ENCODE measurements at places on chromosomes 16 and 17.
A peak's percentile ranks its signal among the peaks of the same experiment; 100 is the strongest.

GRCh38 chr17:41724476-41725050 is 9.9 kb downstream of the HAP1 start:
- no peak for DNase-seq

DNA sequence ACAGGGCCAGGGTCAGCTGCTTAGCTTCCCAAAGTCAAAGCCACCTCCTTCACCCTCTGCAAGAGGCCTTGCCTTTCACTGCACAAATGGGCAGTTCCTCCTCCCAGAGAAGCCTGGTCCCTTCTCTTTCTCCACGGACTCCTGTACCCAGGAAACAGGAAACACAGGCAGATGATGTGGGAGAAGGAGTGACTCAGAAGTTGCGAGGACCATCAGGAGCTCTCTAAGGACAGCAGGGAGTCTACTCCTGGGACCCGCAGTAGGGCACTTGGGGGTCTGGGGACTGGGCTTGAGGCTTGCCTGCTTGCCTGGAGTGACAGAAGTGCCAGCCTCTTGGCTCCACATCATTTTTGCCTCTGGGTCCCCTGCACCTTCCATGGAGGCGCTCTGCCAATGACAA is 47.4 kb upstream of the KSR1 start:
- no peak for DNase-seq

- no peak for DNase-seq
Observed at GRCh38 chr17:43051969-43052368, 26.9 kb downstream of the RND2 start.

DNA sequence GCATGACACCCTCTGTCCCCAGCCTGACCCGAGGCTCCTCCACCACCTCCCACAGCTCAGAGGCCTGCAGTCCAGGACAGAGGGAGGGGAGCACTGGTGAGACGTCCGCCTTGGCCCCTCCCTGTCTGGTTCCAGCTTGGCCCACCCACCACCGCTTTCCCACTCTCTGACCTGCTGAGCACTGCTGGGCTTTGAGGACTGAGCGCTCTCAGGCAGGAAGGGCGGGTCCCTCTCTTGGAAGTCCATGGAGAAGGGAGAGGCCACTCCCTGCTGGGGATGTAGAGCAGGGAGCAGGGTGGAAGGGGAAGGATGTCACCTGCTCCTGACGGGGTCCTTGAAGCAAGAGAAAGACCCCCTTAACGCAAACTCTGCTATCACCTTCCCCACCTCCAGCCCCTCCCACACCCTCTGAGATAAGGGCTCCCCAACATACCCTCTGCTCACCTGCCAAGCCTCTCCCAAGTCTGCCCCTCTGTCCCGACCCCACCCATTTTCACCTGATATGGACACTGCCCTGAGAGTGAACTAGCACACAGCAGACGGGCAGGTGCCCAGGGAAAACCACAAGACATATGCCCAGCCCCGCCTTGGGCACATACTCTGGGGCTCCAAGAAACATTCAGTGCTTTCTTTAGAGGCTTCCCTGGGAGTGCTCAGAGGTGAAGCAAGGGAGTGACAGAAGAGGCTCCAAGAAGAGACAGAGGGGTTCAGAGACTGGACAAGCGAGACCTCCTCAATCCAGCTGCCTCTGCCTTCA is 1.4 kb downstream of the OSBPL7 start:
- no peak for DNase-seq

- DNase-seq = no peak
Observed at GRCh38 chr16:595094-595528, 5.2 kb downstream of the RAB40C start.

GRCh38 chr16:57113042-57113453 is 20.7 kb downstream of the CPNE2 start:
- no peak for DNase-seq

GRCh38 chr17:76867578-76868175 is 527 bp upstream of the MGAT5B start:
- DNase-seq = peak; percentile 17

GRCh38 chr17:34377078-34377823 is 14.2 kb upstream of the CCL1 start:
- DNase-seq = no peak

DNA sequence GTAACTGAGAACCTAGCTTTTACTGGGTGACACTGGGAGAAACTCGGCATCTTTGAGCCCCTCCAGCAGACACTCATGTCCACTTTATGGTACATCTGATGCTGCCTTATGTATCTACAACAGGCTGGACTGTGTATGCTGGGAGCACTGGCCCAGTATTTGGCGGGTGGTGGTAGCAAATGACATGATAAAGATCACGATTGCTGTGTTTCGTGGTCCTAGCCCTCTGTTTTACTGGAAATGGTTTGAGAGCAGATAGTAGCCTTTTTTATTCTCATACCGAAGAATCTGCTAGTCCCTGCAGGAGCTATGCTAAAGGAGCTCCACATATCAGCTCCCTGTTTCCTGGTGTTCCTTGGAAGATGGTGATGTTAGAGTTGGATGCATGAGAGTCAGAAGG is 150.3 kb downstream of the CCDC182 start:
- no peak for DNase-seq

GRCh38 chr17:42153919-42154742 is 658 bp downstream of the RAB5C start:
- DNase-seq = no peak

GRCh38 chr16:65908568-65908967 is 457.9 kb upstream of the CDH5 start:
- no peak for DNase-seq

- no peak for DNase-seq
Observed at GRCh38 chr17:64653985-64654355, 8.1 kb downstream of the SMURF2 start.

- DNase-seq = peak; percentile 27
Observed at GRCh38 chr16:54062361-54063278, 224.0 kb downstream of the IRX3 start.

DNA sequence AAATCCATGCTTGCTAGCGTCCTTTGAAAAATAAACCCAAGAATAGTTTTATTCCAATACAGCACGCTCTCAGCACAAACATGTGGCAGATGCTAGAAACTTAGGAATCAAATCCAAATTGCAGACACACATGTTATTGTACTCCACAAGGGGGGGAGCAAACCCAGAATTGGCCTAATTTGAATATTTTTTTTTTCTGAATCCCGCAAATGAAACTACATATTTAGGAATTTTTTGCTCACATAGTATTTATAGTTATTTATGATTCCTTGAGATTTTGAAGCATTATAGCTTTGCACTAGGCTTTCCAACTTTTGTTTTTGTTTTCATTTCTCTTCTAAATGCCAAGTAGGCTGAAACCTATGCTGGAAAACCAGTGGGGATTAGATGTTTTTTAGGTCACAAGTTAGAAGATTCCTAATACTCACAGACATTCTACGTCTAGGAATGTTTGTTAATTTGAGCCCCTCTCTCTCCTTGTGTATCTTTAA is 59.3 kb upstream of the CDH11 start:
- peak; percentile 81 for DNase-seq

DNA sequence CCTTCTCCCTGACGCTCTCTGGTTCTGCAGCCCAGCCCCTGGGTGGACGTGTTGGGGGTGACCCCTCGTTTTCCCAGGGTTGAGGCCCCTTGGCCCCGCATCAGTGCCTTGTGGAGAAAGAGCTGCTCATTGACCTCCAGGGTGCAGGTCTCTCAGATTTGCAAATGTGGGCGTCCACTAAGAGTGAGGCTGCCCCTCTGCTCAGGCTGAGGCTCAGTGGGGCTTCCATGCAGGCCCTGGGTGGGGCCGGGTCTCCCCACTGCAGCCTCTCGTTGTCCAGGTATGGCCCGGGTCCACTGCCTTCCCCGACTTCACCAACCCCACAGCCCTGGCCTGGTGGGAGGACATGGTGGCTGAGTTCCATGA is 9.0 kb downstream of the GAA start:
- DNase-seq = no peak

DNA sequence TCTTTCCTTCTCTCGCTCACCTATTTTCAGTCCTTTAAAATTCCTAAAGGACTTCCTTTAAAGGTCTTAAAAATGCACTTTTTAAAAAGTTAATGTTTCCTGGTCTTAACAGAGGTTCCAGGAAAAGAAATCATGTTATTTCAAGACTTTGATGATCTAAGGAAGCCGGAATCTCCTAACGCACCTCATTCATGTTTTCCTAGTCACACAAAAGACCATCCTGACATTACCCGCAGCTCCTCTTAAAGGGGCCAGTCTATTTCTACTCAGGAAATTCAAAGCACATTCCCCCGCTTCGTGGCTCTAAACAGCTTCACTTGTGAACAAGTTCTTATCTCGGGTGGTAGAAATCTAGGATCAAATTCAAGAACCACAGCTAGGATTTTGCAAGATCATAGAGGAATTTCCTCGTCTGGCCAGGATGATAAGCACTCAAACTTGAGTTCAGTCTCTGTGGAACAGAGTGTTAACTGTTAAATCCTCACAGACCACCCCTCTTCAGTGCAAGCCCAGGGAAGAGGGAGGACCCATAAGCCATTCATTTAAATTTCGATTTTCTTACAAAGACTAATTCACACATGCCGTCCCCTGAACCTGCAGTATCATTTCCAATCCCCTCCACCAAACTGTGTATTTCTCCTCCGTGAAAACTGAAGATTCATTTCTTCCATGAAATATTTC is 137.1 kb upstream of the AXIN2 start:
- DNase-seq = no peak

- DNase-seq = no peak
Observed at GRCh38 chr17:40724656-40725055, 21.1 kb upstream of the KRT24 start.

DNA sequence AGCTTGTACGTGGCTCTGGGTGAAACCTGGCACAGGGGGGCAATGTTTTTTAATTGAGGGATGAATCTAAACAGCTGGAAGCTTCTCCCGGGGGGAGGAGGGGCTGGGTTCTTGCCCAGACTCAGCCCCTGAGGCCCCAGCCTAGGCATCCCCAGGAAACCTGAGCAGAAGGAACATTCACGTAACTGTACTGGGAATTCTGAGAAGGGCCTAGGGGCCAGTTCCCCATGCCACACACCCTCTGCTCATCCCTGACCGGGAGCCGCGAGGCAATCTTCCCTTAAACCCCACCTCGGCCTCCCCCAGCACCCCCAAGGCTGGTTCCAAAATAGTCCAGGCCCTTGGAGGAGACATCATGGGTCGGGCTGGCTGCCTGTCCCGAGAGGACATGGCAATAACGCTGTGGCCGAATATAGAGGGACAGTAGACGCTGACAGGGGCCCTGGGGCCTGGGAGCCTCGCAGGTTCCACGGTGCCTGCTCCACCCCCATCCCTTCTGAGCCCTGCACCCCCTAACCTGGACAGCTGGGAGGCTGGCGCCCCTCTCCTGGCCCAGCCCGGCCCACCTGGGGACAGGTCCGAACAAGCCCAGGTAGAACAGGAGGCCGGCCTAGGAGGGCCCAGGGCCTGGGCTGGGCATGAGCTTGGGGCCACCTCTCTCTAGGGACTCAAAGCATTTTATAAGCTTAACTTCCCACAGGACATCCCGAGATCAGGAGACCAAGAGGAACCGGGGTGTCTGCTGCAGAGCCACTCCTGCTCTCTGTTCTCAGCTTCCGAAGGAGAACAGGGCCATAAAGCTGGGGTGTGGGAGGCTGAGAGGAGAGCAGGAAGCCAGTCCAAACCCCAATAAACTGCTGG is 83.2 kb upstream of the TOB1 start:
- peak; percentile 76 for DNase-seq

GRCh38 chr17:72223866-72224291 is 103.1 kb downstream of the SOX9 start:
- no peak for DNase-seq

- peak; percentile 86 for DNase-seq
Observed at GRCh38 chr16:71882505-71883167, 1.3 kb downstream of the ZNF821 start.

DNA sequence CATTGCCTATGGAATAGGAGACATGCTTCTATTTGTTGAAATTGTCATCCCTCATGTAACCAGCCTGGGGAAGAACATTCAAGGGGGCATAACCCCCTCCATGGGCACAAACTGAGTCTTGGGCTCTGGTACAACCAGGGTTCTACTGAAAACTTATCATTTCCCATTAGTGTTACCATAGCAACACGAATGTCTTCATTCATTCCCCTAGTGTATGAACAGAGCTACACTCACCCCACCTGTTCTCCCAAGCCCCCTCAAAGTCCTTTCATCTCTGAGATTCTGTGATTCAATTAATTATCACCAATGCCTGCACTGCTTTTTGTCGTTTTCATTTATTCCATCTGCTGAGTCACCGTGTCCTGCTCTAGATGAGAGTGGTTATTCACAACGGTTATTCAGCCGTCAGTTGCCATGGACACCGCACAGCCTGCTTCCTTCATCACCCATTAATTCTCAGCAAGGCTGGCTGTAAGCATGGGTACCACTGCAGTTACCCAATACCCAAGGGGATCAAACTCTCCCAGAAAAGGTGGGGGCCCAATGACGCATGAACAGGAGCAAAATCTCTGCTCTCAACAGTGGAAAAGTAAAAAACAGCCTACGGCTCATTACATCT is 1.6 kb upstream of the GAST start:
- DNase-seq = no peak

DNA sequence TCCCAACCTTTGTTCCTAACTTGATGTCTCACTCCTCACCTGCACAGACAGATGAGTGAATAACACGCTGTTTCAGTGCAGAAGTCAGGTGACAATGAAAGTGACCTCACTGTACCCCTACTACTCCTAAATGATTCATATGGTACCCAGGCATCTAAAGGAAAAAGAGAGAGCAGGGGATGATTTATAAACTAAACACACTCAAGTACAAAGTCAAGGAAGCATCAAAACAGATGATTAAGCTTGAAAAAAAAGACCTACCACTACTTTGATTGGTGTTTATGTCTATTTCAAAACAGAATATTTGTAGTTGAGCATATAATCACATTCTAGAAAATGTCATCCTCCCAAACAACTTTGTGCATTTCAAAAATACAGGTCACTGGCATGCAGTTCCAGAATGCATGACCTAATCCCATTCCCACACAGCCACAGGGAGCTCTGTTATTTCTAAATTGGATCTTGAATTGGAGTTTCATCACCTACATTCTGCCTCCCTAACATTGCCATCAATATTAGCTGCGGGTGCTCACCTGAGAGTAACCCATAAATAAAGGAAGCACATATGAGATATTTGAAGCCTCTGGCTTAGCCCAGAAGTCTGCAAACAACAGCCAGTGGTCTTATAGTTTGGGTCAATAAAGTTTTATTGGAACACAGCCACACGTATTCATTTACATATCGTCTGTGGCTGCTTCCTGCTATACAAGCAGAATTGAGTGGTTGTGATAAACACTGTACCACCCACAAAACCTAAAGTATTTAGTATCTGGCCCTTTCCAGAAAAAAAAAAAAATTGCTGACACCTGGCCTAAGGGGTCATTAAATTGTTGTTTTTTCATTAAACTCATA is 14.0 kb downstream of the HS3ST3A1 start:
- DNase-seq = no peak

- DNase-seq = no peak
Observed at GRCh38 chr16:29730649-29731048, 15.1 kb downstream of the C16orf54 start.

DNA sequence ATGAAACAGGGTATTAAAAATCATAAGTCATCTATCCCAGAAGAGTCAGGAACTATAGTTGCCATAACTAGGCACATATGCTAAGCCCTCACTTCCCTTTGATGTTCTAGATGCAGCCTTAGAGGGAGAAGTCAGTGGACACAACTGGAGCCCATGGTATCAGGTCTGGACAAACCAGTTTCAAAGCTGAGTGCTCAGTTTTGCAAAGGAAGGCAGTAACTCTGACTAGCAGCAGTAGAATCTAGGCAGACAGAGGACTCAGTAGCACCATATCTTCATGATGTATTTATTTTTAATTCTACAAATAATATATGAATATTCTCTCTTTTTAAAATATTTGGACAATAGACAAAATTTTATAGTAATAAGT is 11.7 kb upstream of the FAM20A start:
- DNase-seq = no peak

All from tongue (tissue), 3 donors.